Activated naive CD4-positive, alpha-beta T cell treated with Interleukin-2 at 50 U/mL for 16 hours (primary cell): ENCODE measurements at places on chromosomes 11 and 22.

DNA sequence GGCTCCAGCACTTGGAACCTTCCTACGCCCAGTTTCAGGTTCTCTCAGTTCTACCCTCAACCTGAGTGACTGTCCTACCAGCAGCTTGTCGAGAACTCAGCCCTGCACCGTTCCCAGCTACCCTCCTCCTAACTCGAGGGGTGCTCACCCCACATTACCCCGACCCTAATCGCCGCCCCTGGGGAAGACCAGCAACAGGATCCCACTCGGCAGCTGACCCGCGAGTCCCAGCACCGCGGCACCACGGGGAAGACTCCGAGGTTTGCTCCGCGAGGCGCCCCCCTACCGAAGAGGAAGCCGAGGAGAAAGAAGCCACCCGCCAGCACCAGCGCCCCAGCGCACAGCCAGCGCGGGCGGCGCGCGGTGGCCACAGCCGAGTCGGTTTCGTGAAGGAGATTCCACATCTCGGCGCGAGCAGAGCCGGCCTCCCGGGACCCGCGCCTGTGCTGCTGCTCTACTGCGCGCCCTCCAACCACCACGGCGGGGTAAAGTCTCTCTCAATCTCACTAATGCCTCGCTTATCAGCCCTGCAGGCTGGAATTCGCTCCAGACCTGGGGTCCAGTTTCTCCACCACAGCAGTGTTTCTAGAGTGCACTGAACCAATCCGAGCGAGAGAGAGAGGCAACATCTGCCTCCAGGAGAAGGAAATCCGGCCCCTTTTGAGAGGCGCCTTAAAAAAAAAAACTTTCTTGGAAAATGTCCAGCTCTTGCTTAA lies at the start of gene FOLH1:
Gene FOLH1 (minus strand): TSS at position 597 of the 716 bp plus-strand sequence. CDS start 193 bp downstream, at position 404.
- DNase-seq, result no peak

DNA sequence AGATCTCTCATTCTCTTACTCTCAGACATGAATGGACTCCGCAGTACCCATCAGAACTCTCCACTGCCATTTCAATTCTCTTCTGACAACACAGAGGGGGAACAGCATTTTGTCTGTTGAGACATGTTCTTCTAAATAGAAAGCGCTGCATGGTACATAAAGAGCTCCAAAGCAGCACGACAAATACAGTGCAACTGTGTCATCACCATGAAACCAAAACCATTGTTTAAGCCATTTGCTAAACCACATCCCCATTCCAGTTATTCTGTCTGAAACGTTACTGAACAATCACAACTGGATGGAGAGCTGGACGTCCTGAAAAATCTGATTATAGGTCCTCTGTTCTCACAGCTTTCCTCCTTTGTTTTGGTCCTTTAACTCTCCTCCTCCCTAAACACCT lies 17.9 kb upstream of the TENM4 start:
- no peak for DNase-seq

DNA sequence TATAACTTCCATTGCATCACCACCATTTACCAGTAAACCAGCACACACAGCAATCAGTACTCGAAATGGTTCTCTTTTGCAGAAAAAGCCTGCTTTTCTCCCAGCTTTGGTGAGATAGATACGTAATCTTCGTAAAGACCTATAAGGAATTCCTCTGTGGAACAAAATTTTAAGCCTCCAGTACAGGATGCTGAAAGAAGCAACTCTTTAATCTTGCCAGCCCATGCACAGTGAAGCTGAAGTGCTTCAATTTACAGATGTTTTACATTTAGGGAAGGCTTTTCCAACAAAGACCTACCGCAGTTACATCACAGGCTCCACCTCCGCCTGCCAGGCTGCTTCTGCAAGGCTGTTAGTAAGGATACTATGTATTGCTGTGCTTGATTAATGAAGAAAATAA lies 1.9 kb downstream of the ELMOD1 start:
- no peak for DNase-seq

GRCh38 chr11:106446302-106446701 lies 368.8 kb downstream of the AASDHPPT start:
- no peak for DNase-seq

DNA sequence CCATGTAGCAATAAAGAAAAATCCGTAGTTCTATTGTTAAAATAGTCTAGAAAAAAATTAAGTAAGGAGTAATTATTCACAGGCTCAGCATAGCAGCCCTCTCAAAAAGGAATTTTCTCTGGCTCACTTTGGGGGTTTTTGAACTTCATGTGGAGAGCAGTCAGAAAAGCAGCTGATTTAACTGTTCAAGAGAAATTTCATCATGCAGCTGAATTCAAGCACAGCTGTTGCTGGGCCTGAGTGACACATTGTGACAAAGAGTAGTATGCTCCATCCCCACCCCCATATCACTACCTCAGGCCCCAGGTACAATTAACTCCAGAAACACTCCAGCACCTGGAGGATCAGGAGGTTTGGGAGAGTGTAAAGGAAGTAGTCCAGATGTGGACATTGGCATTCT lies 272.1 kb downstream of the FAM76B start:
- no peak for DNase-seq

- no peak for DNase-seq
Measured at GRCh38 chr22:20591660-20592310, 84.4 kb downstream of the MED15 start.

DNA sequence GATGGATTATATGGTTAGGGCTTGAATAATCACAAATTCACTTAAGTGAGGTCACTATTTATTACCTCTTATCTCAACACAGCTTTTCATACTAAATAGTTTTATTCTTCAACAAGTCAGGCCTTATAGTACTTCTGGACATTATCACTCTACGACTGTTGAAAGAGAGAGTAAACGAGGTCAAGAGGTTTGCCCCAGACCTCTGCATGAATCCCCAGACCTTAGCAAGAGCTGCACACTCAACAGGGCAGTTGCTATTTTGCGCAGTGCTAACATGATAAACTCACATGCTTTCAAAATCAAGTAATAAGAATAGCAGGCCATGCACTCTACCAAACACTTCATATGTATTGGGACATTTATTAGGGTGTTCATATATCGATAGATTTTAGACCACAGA lies 60.5 kb downstream of the DDI1 start:
- DNase-seq, result no peak

GRCh38 chr22:26182723-26183122 lies 13.5 kb downstream of the SEZ6L start:
- DNase-seq, result no peak

DNA sequence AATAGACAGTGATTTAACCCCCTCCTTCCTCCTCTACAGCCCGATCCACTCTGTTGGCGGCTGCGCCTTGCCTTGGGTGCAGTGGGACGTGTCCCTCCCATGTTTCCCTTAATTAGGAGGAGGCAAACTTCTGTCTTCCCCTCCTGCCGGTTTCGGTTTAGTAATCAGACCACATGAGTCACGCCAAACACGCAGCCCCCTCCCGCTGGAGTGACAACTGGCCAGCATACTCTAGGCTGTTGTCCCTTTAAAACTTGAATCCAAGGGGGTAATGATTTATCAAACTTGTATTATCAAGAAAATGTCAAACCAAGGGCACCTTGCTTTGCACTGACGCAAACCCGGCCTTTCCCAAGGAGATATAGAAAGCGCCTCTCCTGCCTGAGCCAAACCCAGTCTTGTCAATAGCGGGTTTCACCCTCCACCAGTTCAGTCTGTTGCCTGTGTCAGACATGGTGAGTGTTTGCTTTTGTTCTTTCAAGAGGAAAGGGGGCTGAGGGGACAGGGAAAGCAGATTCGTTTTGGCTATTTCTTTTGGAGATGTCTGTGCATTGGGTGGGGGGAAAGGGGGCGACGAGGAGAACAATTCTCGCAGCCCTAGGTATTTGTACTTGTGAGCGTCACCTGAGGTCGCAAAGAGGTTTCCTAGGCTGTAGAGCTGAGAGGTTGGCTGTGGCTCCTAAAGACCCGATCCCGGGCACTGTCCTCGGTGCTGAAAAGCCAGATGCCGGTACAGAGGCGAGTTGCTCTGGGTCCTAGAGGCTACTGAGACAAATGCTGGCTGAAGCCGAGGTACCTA lies at the start of gene SLC6A5:
Gene SLC6A5 (plus strand): TSS at position 388 of the 799 bp plus-strand sequence. CDS start 65 bp downstream, at position 453.
- peak; percentile 4 for DNase-seq

GRCh38 chr11:73186294-73186850 lies 31.7 kb upstream of the P2RY2 start:
- DNase-seq, result no peak

GRCh38 chr11:24678703-24679348 lies 182.0 kb downstream of the LUZP2 start:
- no peak for DNase-seq

GRCh38 chr22:39690881-39691605 lies 120.5 kb downstream of the CACNA1I start:
- DNase-seq, result peak; percentile 15

GRCh38 chr11:44221992-44222391 lies 87.9 kb downstream of the ALX4 start:
- DNase-seq, result no peak

DNA sequence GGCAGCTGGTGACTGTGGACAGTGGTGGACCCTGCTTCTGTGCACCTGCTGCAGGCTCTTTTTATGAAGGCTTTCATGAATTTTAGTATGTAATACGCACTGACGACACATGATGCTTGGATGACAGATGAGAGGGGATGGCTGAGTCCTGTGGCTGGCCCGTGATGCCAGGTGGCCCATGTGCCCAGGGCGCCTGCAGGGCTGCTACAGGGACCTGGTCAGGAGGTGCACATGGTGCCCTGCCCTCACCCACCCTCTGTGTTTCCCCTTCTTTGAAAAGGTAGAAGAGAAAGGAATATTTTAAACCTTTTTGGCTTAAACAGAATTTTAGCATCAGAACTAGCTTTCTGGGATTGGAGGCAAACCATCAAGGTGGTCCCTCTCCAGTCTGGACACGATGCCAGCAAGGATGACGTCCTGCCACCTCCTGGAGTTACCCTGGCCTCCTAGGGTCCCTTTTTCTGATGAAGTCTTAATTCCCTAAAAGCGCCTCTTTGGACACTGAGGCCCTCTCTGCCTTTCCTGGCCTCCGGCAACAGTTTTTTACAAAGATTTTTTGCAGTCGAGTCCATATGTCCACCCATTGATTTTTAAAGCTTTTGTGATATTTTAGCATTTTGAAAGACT lies 5.4 kb upstream of the RANBP1 start:
- no peak for DNase-seq

- no peak for DNase-seq
Measured at GRCh38 chr22:31342389-31343140, 3.6 kb downstream of the PATZ1 start.

DNA sequence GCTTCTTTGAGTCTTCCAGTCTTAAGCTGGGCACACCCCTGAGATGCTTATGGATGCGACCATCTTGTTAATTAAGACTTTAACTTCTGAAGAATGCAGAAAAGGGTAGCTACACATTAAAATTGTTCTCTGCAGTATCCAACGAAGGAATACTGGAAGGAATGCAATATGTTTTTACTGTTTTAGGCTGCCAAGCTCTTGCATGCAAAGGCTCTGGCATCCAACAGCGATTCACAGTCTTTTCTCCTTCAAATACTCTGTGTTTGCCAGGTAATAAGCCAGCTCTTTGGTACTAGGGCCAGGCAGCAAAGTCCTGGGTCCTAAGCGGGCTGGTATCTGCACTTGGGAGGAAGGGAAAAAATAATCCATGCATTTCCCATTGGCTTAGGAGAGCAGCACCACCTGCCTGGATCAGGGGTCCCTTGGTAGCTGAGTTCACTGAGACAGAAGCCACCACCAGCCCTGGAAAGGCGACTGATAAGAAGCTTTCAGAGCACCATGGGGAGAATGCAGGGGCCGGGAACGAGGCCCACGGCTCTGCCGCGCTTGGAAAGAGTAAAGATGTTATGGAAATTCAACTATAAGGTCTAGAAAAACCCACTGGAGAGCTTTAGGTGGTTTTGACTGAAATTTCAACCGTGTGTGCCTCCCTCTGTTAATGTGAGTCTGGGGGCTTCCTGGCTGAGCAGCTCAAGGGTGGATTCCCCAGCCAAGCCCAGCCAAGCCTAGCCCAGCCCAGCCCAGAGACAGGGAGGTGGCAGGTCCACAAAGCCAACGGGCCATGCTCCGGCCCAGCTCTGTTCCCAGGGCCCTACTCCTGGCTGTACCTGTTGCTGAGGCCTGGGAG lies 67.0 kb upstream of the CCND1 start:
- DNase-seq, result no peak

DNA sequence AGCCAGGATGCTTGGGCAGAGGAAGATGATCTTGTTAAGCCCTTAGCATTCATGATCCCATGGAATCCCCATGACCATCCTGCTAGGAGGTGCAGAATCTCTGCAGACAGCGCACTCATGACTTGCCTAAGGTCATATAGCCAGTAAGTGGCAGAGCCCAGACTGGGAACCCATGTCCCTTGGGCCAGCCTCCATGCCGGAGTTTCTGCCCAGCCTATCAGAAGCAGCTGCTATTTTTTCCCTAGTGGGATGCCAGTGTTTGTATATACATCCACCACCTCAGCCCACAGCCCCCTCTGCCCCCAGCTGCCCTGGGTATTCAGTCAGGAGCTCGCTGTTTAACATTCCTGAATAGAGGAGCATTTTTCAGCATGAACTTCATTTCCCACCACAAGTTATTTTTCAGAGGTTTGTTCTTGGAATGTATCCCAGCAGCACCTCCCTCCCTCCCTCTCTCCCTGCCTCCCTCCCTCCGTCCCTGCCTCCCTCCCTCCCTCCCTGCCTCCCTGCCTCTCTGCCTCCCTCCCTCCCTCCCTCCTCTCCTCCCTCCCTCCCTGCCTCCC lies 34.4 kb upstream of the SUSD2 start:
- DNase-seq, result no peak

GRCh38 chr11:31601635-31602282 lies 92.2 kb downstream of the ELP4 start:
- DNase-seq, result no peak

DNA sequence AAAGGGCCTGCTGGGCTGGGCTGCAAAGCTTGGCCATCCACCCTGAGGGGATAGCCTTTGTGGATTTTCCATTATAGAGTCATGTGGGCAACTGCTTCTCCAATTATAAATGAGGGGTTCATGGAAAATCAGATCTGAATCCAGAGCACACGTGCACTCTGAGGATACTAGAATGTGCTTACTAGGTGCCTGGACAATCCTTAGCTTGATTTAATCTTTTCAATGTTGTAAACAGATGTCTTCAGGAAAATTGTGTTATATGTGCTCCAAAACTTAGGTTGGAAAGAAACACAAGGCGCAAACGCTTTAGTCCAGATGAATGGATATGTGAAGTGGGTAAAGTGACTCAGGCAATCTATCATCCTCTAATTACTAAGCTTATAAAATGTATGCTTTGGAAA lies 92.0 kb downstream of the SLC17A6 start:
- DNase-seq, result no peak

GRCh38 chr11:72842126-72842525 lies 27.9 kb downstream of the ATG16L2 start:
- DNase-seq, result no peak

DNA sequence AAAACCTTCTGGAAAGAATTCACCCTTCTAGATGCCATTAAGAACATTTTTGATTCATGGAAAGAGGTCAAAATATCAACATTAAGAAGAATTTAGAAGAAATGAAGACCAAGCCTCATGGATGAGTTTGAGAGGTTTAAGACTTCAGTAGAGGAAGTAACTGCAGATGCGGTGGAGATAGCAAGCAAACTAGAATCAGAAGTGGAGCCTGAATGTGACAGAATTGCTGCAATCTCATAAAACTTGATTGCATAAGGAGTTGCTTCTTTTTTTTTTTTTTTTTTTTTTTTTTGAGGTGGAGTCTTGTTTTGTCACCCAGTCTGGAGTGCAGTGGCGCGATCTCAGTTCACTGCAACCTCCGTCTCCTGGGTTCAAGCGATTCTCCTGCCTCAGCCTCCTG lies 51.6 kb downstream of the MS4A13 start:
- no peak for DNase-seq

GRCh38 chr11:111933872-111934271 lies 3.3 kb upstream of the DIXDC1 start:
- DNase-seq, result no peak

- no peak for DNase-seq
Measured at GRCh38 chr11:24949406-24949805, 452.6 kb downstream of the LUZP2 start.

- DNase-seq, result peak; percentile 35
Measured at GRCh38 chr22:27801202-27801615, 347 bp downstream of the MN1 start.
